ENCODE measurements at places on chromosomes 3 and 15. TPM values are rescaled to one million over a fixed set of nuclear protein-coding genes. Genes with fewer than 3 reads are reported as not detected.

- no peak for DNase-seq
Measured at GRCh38 chr3:126659915-126660886, 5.3 kb upstream of the TXNRD3 start.

Gene C3orf70
- 8.4 TPM for total RNA-seq

- DNase-seq, result no peak
Measured at GRCh38 chr3:44280631-44281030, 38.9 kb downstream of the TOPAZ1 start.

- peak; percentile 60 for DNase-seq
Measured at GRCh38 chr15:92097474-92098178, 244.1 kb downstream of the SLCO3A1 start.

- DNase-seq, result no peak
Measured at GRCh38 chr15:70906842-70907241, 14.2 kb downstream of the LRRC49 start.

Data from colonic mucosa (tissue), 4 donors.